ENCODE measurements at places on chromosomes 2 and 18.
A peak's percentile ranks its signal among the peaks of the same experiment; 100 is the strongest.

- no peak for DNase-seq
Observed at GRCh38 chr2:15279201-15279876, 281.8 kb downstream of the NBAS start.

DNA sequence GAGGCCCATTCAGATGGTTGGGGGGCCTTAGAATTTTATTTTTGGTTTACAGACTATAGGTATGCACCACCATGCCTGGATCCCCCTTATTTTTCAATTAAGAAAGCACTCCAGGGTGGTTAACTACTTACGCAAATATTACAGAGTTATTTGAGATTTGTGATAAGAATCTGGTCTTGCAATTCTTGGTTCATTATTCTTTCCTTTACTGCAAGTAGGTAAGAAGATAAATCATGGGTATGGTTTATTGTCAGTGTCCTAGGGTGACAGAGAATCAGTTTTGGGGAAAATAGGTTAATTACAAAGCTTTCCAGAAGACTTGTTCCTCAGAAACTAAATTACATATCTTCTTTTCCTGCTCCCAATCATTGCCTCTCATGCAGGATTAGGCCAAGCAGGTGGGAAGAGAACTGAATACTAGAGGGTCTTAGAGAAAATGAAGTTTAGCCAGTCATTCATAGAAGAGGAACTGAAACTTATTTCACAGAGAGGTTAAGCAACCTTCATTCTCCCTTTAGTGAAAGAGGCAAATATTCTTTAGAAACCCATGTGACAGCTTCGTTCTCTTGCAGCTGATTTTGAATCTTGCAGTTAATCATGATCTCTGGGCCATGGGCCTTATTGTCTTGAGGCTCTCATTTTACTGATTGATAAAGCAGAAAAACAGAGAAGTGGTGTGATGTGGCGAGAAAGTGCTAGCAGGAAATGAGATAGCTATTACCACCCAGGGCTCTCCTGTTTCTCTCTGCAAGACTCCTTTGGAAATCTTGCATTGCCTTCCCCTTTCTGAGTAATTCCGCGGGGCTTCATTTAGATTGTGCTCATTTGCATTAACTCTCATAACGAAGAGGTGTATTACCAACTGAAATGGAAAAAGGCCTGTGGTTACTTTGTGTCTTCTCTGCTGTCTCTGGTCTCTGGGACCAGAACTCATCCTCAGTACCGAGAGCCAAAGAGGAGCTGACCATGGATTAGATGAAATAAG, 44.8 kb upstream of the ARHGAP25 start:
- no peak for DNase-seq

GRCh38 chr2:3730646-3731045, 27.3 kb downstream of the DCDC2C start:
- no peak for DNase-seq

DNA sequence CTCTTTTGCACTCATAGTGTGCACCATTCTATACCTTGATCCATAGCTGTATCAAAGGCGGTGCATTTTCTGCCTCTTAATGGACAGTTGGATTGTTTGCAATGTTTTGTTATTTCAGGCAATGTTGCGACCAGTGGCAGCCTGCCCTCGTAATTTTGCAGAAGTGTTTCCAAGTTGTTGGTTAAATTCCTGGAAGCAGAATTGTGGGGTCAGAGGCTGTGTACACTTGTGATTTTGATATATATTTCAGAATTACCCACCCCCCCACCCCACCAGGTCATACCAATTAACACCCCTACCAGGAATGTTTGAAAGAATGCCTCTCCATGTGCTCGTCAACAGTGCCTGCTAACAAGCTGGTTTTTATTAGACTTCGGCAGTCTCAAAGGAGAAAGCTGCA, 32.4 kb upstream of the IL1R1 start:
- DNase-seq: no peak

DNA sequence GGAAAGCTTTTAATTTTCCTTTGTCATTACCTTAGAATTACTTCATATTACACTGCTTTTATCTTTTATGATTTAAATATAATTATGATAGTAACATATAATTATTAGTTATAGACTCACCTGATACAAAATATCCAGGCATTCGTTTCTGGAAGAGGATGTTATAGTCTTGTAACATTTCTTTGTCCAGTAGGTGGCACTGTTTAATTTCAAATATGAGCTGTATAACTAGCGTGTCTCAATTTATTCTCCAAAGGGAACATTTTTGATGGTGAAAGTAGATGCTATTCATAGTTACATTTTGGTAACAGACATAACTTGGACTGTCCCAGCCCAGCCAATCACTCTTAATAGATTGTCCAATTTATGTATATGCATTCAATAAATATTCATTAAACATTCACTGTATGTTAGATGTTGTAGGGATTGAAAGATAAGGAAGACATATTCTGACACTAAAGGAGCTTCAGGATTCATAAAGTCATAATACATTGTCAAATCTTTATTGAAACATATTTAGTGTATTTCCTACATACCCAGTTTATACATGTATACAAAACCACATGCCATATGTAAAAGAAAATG, 19.2 kb downstream of the DAW1 start:
- peak; percentile 14 for DNase-seq

GRCh38 chr2:113232740-113233139, 46.0 kb downstream of the PAX8 start:
- no peak for DNase-seq

DNA sequence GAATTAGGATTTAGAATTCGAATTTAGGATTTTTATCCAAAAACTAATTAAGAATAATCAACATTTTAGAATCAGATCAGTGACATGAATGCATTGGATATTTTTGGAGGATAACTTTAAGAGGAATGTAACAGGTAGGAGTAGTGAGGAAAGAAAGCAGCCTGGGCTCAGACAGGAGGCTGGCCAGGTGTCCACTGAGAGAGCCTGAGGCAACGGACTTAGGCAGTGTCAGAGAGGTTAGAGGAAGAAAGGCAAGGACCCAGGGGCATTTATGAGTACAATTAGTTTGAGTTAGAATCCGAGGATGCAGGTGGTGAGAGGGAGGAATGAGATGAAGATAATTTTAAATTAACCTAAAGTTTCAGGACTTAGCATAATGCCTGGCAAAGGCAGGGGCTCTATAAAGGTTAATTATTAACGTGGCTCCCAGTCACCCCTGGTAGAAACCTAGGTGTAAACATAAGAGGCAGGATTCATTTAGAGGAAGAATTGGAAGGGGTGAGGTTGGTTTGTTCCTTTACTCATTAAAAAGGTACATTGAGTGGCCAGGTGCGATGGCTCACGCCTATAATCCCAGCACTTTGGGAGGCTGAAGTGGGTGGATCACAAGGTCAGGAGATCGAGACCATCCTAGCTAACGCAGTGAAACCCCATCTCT, 507.1 kb downstream of the TMEM182 start:
- DNase-seq: no peak

- no peak for DNase-seq
Observed at GRCh38 chr2:178428396-178428806, 22.6 kb downstream of the PRKRA start.
